ENCODE measurements at places on chromosomes 12 and 14. TPM values are rescaled to one million over a fixed set of nuclear protein-coding genes. Genes with fewer than 3 reads are reported as not detected.

GLI1 gene
- not detected for total RNA-seq

SERPINA5 gene
- total RNA-seq, result not detected

DNA sequence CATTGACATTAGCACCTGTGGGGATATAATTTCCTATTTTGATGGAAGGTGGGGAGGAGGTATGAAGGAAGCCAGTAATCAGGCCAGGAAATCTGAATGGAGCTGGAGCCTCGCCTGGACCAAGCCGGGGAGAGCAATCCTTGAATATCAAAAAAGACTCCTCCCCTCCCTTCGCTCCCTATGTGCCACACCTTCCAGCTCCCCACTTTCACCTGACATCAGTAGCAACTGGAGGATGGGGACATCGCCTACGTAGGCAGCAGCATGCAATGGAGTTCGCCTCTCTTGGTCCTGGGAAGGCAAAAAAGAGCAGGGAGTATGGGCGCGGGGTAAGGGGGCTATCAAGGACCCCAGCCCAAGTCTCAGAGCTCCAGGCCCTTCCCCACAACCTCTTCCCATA, 1.1 kb downstream of the ANKRD52 start:
- no peak for DNase-seq

DNA sequence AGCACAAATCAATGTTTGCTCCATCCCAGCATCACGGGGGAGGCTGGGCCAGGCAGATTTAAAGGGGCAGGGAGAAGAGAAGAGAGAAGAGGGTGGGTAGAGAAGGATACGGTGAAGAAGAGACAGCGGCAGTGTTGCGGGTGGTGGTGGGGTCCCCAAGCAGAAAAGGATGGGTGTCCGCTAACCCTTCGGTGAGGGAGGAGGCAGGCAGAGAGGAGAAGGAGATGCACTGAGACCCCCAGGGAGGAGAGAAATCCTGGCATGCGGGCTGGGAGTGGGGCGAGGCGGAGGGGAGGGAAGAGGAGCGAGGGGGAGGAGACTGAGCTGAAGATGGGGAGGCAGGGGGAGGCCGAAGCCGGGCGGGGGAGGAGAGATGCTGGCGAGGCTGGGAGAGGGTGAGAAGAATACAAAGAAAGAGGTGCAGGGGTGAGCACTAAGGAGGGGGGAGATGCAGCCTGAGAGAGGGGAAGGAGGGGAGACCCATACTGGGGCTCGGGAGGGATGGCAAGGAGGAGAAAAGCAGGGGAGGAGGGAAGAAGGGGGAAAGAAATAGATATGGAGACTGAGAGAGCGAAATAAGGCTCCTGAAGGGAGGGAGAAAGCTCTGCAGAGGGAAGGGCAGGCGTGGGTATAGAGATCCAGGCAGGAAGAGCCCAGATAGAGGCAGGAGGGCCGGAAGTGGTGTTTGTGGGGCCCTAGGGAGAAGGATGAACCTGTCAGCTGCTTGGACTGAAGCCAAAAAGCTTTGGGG, at the start of gene JPH4:
Gene JPH4 (minus strand): TSS at position 231 of the 751 bp plus-strand sequence. CDS start 1,337 bp downstream, outside the sequence.
- no peak for DNase-seq

DNA sequence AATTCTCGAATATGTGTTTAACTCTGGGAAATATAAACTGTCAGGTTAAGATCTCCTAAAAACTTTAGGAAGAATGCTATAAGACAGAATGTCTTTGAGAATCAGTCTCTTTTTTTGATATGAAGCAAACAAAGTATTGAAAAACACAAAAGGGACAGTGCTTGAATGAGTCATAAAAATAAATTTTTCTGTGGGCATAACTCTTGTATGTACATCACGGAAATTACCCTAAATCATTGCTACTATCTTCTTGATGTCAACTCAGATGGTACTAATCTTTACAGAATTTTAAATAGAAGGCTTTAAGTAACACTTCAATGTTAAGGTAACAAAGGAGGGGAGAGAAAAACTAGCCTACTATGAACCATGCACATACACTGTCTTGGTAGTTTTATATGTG, 244.0 kb upstream of the AMIGO2 start:
- DNase-seq, result no peak

- DNase-seq, result no peak
These were observed 243.3 kb upstream of the FKBP4 start for GRCh38 chr12:2551412-2551900.
